T-helper 2 cell treated with Interferon-gamma antibody and Interleukin-4, amounts not matched to agents 100 ng/mL and 5 ng/mL, for 36 hours (primary cell): ENCODE measurements at places on chromosomes 3 and 15. TPM values are rescaled to one million over a fixed set of nuclear protein-coding genes. Genes with fewer than 3 reads are reported as not detected.

The HIGD2B gene
- 0.16 TPM in 1 of 2 replicates, not detected in the other for total RNA-seq

The RAB11A gene
- 145 and 147 TPM in 2 replicates for total RNA-seq

The PPP1R14D gene
- total RNA-seq, result not detected in 2 replicates

The P2RY12 gene
- not detected in 2 replicates for total RNA-seq

The PAK6 gene
- 0.43 and 0.64 TPM in 2 replicates for total RNA-seq

The MFSD1 gene
- 32.5 and 32.6 TPM in 2 replicates for total RNA-seq

The PLSCR2 gene
- total RNA-seq, result 0.11 TPM in 1 of 2 replicates, not detected in the other

The ZNF621 gene
- total RNA-seq, result 23.9 and 25.9 TPM in 2 replicates

The GPR27 gene
- total RNA-seq, result 0.50 and 0.70 TPM in 2 replicates

The NR1D2 gene
- 2.3 and 2.5 TPM in 2 replicates for total RNA-seq

The GOLGA6L4 gene
- 1.9 and 2.1 TPM in 2 replicates for total RNA-seq

The CMTM7 gene
- 58.6 and 64.8 TPM in 2 replicates for total RNA-seq

The GPR87 gene
- total RNA-seq, result 0.09 and 0.20 TPM in 2 replicates

The MAP2K5 gene
- 18.1 and 21.7 TPM in 2 replicates for total RNA-seq

The SST gene
- not detected in 2 replicates for total RNA-seq

The LMAN1L gene
- 0.64 and 0.93 TPM in 2 replicates for total RNA-seq

The NEK10 gene
- total RNA-seq, result 1.5 TPM in 2 replicates

The APOD gene
- 0.27 TPM in 1 of 2 replicates, not detected in the other for total RNA-seq

The ZNF502 gene
- 0.59 and 0.68 TPM in 2 replicates for total RNA-seq

The EPB42 gene
- not detected in 2 replicates for total RNA-seq

The IQCH gene
- 0.93 and 1.1 TPM in 2 replicates for total RNA-seq

The SPATA12 gene
- not detected in 2 replicates for total RNA-seq

The C3orf20 gene
- 0.20 and 0.30 TPM in 2 replicates for total RNA-seq

The GATA2 gene
- not detected in 2 replicates for total RNA-seq

The SYNPR gene
- total RNA-seq, result not detected in 2 replicates

The OIP5 gene
- 18.7 TPM in 2 replicates for total RNA-seq
